H54 (cell line): ENCODE measurements at places on chromosomes 2 and 18.

GRCh38 chr2:152067823-152068222 is 31.0 kb downstream of the CACNB4 start:
- no peak for DNase-seq

- DNase-seq, result no peak
Measured at GRCh38 chr2:37686792-37687526, 15.5 kb upstream of the CDC42EP3 start.

DNA sequence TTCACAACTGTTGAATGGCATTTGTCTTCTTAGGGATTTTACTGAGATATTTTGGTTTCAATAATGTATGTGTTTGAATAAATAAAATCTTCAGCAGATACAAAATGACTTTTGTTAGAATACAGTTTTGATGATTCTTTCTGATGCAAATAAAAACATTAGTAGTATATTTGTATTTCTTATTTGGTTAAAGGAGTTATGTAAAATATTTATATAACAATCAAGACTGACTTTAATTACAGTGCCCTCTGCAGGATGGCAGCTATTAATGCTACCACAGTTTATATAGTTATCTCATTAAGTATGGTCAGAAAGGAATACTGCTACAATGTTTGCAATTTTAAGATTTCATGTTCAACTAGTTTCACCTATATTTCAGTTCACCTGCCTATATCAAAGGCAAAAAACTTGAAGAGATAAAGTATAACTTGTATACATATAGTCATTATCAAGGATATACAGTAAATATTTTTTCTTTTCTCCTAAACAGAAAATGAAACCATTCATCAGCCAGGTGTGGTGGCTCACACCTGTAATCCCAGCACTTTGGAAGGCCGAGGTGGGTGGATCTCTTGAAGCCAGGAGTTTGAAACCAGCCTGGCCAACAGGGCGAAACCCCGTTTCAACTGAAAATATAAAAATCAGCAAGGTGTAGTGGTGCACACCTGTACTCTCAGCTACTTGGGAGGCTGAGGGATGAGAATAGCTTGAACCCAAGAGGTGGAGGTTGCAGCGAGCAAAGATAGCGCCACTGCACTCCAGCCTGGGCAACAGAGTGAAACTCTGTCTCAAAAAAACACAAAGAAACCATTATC is 19.8 kb downstream of the ARL5A start:
- no peak for DNase-seq

DNA sequence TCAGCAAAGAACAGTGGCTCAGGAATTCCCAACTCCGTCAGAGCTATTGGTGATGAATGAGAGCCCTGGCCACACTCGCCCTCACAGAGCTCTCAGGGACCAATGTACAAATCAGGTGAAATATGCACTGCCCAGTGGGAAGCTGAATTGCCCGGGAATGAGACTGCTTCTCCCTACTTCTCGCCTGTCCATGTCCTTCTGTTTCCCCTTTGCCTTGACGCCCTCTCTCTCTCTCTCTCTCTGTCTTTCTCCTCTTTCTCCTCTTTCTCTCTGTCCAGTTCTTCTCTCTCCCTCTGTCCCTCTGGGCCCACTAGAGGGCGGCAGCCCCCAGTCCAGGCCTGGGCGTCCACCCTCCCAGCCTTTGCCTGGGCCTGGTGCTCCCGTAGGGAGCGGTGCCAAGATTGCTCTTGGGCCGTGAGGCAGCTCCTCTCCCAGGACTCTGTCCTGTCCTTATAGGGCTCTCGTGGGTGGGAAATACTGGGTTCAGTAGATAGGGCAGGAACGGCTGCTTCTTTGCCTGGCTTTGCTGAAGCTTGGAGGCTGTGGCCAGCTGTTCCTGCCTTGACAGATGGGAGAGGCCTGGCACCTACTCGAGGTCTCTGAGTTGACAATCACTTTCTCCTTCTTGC is 28.4 kb upstream of the PUM2 start:
- peak; percentile 65 for DNase-seq

GRCh38 chr18:78818961-78819360 is 160.7 kb upstream of the SALL3 start:
- no peak for DNase-seq
